Stimulated activated CD4-positive, alpha-beta T cell treated with anti-CD3 and anti-CD28 coated beads, Interleukin-1b, Interleukin-23, amount 100 ng/mL, for 1 hour (primary cell): ENCODE measurements at places on chromosomes 12 and 14.

DNA sequence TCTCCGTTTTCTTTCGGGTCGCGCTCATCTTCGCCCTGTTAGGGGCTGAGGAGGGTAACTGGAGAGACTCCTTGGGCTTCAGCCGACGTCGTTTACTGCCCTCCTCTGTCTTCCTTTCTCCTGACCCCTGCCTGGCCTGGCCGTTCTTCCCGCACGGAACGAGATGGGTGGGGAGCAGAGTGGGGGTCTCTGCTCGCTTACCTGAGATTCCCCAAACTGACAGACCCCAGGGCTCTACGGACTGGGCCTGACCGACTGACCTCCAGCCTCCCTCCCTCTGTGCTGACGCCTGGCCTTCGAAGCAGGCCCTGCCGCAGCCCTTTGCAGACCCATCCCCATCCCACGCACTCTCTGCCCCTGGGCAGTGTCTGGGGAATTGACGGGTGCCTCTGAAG is 439 bp downstream of the GOLGA5 start:
- DNase-seq = no peak

DNA sequence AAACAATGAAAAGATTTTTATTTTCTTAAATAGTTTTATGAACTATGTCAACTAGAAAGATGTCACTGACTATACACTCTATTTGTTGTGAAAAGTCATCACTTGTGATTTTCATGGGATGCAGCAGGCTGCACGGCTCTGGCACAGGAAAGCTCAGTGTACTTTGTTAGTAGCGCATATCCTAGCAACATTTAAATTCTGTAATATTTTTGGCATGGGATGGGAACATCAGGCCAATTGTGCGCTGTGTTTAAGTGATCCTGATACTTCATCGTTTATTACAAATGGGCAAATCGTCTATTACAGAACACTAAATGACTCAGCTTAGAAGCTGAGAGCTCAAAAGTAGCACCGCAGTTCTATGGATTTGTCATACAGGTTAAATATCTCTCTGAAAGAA is 60.7 kb upstream of the SAV1 start:
- DNase-seq = no peak

- no peak for DNase-seq
These were observed 5.5 kb downstream of the AJUBA start for GRCh38 chr14:22976620-22977433.

DNA sequence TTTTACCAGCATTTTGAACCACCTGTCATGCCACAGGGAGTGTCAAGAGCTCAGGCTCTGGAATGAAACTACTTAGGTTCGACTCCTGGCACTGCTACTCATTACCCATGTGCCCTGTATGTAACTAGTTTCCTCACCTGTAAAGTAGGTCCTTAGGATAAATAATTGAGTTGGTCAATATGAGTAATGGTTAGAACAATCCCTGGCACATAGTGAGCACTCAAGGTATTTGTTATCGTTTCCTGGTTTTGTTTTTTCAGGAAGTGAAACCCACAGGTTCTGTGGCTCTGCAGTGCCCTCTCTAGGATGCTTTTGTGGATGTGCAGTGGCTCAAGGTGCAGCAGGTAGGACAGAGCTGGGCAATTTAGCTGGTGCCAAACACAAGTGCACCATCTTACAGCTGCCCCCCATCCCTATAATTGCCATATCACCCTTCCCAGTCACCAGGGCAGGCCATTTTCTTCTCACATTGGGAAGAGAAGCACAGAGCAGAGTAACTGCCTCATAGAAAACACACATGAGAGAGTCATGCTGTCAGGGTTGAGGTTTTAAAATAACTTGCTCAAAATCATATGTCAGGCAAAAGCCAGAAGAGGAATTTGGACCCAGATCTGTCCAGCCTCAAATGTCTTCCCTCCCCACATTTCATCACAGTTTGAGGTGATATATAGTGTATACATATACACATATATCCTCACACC is 297.5 kb downstream of the RPAP3 start:
- DNase-seq = no peak

GRCh38 chr14:103122585-103122946 is 695 bp upstream of the TNFAIP2 start:
- no peak for DNase-seq

DNA sequence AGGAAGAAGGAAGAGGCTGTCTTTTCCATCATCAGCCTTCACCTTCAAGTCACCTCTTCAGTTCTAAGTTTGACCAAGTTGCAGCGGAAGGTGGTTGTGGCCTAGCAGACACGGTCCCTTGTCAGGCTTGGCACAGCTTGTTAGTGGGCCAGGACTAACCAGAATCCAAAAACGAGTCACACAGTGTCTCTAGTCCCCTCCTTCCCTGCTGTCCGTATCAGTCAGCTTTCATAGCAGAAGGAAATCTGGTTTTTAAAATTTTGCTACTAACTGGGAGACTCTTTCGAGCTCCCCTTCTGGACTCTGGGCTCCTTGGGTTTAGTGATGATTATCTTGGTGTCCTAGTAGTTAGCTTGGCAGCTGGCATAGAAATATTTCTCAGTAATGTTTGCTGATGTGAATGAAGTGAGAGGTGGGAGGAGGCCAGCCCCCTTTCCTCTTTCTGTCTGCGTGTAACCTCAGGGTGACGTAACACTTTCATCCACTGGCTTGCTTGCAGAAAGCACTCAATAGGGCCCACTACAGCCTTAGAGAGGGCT is 3.8 kb downstream of the ETV6 start:
- DNase-seq = no peak

- no peak for DNase-seq
These were observed 8.5 kb upstream of the VASH1 start for GRCh38 chr14:76752744-76753143.

- DNase-seq = no peak
These were observed 47.9 kb downstream of the NTF3 start for GRCh38 chr12:5479761-5480160.

DNA sequence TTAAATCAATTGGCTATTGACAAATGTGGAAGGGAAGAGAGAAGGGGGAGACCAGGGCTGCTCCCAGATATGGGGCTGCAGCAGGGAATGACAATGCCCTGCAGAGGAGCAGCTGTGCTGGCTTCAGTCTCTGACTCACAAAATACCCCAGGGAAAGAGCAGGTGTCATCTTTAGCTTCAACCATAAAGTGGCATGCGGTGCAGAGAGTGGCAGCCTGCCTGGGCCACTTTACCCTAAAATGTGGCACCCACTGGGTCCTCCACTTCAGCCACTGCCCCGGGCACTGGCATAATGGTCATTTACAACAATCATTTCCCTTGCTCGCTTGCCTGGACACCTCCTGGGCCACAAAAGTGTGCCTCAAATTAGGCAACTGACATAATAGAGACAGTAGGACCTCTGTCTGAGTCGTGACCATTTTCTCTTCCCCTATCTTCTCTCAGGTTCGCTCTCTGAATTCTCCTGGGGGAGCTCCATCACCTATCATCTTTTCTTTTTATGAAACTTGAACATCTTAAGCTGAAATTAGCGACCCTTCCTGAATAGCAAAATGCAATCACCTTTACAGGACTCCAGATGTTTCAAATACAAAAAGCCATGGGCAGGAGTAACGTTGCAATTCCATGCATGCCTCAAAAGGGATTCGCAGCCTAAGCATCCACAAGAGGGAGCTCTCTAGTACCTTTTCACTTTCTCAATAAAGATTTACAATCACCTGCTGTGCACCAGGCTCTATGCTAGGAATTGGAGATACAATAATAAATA is 179.9 kb upstream of the ATF7IP start:
- DNase-seq = no peak

GRCh38 chr12:58655375-58655774 is 264.9 kb downstream of the LRIG3 start:
- no peak for DNase-seq

DNA sequence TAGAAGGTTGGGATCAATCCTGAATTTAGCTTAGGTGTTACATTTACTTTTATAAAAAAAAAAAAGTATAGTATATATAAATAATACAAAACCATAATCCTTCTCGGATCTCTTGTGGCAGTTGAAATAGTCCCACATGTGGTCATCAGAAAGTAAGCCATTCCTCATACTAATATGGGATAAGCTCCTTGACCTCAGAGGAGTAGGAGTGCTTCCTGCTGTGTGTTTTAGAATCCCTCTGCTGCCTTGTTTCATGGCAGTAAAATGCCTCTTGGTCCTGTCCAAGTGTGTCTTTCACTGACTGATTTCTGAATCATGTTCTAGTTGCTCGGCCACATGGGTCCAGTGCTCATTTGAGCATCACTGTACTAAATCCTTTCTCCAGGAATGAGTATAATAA is 117.0 kb downstream of the NTN4 start:
- no peak for DNase-seq

DNA sequence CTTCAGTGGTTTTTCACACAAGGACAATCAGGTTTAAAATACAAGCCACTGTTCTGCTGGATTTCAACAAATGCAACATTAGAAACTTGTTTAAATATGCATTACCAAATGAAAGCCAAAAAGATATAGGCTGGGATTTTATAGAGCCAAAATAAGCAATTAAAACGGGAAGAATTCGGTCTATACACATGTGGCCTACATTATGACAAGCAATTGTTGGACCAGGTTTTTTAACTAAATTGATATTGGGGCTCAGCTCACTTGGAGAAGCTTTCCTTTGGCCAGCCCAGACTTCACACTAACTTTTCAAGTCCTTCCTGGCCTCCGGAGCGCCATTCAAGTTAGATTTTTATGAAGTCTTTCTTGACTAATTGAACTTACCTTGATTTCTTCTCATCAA is 16.9 kb upstream of the PDE3A start:
- no peak for DNase-seq

DNA sequence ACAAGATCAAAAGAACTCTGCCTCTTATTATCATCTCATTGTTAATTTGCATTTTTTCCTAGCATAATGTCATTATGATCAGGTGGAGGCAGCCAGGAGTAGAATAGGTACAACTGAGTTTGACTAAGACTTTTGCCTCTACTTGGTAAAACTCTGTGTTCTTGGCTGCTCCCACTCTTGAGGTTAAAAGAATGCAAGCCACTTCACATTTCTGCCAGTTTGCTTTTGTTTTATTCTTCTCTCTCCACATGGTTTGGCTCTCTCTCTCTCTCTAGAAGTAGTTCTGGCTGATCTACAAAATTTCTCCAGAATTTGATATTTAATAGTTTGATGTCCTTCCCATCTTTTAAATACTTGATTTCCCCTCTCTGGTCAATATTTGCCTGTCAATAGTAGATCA is 170.7 kb upstream of the E2F7 start:
- DNase-seq = no peak

- DNase-seq = no peak
These were observed 57.9 kb upstream of the SLC38A2 start for GRCh38 chr12:46430340-46430948.

DNA sequence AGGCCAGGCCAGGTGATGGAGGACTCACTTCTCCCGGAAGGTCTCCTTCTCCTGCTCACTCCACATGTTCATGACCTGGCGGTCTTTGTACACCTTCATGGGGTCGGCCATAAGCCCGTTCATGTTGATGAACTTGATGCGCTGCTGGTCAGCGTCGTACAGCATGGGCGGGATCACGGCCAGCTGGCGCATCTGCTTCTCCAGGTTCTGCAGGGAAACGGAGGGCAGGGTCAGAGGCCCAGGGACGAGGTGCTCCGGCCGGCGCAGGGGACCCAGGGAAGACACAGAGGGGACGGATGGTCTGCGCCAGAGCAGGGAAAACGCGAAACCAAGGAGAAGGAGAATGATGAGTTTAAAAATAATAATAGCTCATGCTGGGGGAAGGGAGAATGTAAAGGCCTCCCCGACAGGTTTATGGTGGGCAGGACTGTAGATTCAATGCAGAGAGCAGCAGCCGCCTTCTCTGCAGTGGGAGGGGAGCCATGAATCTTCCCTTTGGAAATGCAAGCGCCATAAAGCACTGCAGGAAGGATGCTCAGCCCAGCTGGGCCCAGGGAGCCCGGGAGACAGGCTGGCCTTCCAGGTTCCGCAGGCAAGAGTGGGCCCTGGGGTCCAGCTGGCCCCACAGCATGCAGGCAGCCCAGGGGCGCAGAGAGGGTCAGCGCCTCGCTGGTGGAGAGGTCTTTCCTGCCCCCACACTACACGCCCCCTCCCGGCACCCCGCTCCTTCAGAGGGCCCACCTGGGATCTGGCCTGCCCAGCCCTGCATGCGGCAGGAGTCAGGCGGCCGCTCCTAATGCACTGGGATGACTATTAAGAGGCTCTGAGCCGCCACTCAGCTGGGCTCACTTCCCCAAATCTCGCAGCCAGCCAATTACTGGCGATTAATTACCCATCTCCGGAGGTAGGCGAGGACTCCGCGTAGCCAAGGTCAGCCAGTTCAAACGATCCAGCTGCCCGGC is 132.0 kb downstream of the RFLNA start:
- no peak for DNase-seq

GRCh38 chr14:83975435-83975834 is 1554.5 kb upstream of the FLRT2 start:
- no peak for DNase-seq

GRCh38 chr12:91274916-91275315 is 92.3 kb upstream of the DCN start:
- no peak for DNase-seq

DNA sequence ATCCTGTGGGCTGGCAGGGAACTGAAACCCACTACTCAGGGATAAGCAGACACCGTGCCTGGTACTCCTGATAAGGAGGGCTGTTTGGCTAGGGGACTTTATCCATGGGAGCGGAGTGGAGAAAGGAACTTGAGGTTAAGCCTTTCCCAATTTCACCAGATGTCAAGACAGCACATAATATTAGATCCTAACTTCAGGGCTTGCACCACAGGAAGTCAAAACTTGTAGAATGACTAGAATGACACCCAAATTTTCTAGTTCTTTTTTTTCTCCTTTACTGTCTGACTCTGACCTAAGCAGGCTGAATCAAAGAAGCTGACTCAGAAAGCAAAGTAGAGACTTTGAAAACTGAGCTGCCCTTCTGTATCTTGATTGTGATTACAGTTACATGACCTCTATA is 7.1 kb upstream of the CGRRF1 start:
- DNase-seq = no peak

GRCh38 chr14:60241091-60241490 is 7.9 kb upstream of the PPM1A start:
- DNase-seq = no peak

DNA sequence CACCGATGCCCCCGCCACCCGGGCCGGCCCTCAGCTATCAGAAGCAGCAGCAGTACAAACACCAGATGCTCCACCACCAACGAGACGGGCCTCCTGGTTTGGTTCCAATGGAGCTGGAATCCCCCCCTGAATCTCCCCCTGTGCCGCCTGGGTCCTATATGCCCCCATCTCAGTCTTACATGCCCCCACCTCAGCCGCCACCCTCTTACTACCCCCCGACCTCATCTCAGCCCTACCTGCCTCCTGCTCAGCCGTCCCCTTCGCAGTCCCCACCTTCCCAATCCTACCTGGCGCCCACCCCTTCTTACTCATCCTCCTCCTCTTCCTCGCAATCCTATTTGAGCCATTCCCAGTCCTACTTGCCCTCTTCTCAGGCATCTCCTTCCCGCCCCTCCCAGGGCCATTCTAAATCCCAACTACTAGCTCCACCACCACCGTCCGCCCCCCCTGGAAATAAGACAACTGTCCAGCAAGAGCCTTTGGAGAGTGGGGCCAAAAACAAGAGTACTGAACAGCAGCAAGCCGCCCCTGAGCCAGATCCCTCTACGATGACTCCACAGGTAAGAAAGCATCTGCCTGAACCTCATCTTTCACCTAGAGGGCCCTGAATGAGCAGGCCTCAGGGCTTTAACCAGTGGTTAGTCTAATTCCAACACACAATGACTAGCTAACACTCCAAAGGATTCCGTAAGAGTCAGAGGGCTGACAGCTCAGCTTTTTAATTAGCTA is 851 bp downstream of the YLPM1 start:
- no peak for DNase-seq
